ENCODE measurements at places on chromosomes 3 and 15.

DNA sequence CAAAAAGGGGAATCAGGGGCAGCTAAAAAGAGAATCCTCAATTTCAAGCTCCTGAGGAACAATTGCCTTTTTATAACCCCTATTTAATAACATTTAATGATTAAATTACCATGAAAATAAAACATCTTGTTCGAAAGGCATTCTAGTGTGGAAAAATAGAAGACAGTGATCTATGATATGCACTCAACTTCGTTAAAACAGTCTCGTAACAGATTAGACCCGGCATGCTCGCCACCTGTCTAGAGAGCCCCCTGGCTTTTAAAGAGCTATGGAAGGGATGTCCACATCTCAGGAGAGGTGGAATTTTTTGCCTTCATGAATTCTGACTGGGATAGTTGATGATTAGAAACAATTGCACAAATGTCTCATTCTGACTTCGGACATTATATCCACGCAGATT, 153.7 kb upstream of the MDFIC2 start:
- no peak for DNase-seq

- no peak for DNase-seq
Observed at GRCh38 chr15:87032295-87032694, 952.6 kb downstream of the AGBL1 start.

DNA sequence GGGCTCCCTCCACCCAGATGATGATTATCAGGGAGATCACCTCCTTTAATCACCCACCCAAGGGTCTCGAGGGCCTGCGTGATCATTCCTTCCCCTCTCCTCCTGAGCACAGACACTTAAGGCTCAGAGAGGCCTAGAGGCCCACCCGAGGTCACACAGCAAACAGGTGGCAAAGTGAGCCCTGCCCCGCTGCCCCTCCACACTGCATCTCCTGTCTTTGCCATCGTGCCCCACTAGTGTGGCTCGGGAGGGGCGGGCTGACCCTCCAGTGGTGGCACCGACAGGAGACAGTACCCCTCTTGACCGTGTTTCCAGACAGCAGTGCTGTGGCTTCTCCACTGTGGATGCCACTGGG, 4.9 kb upstream of the PLXND1 start:
- no peak for DNase-seq

DNA sequence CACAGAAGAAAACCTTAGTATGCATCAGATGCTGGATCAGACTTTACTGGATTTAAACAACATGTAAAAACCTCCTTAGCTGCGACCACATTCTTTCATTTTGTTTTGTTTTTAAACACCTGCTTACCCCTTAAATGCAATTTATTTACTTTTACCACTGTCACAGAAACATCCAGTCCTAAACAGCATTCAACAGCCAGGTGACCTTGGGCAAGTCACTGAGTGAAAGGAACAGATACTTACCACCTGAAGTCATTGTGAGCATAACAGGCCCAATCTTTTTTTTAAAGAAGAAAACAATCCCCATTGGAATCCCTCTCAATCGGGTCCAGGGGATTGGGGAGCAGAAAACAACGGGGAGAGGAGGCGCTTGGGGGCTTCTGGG, 390 bp downstream of the STARD5 start:
- DNase-seq, result no peak

GRCh38 chr15:99719096-99719541, 14.1 kb downstream of the LYSMD4 start:
- no peak for DNase-seq

- DNase-seq, result no peak
Observed at GRCh38 chr15:44158111-44158510, 37.0 kb downstream of the FRMD5 start.

DNA sequence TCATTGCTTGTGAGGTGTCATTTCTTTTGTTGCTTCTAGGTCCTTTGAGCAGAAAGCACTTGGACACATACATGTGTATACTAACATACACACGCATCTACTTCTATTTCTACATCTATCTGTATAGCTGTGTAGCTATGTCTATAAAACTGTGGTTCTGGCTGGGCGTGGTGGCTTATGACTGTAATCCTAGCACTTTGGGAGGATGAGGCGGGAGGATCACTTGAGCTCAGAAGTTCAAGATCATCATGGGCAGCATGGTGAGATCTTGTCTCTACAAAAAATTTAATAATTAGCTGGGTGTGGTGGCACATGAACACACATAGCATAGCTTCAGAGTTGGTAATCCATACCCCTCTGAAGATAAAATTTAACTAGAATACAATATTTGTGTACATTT, 65.0 kb upstream of the MAGI1 start:
- no peak for DNase-seq

- DNase-seq, result no peak
Observed at GRCh38 chr3:175489406-175489805, 630.3 kb downstream of the NAALADL2 start.

DNA sequence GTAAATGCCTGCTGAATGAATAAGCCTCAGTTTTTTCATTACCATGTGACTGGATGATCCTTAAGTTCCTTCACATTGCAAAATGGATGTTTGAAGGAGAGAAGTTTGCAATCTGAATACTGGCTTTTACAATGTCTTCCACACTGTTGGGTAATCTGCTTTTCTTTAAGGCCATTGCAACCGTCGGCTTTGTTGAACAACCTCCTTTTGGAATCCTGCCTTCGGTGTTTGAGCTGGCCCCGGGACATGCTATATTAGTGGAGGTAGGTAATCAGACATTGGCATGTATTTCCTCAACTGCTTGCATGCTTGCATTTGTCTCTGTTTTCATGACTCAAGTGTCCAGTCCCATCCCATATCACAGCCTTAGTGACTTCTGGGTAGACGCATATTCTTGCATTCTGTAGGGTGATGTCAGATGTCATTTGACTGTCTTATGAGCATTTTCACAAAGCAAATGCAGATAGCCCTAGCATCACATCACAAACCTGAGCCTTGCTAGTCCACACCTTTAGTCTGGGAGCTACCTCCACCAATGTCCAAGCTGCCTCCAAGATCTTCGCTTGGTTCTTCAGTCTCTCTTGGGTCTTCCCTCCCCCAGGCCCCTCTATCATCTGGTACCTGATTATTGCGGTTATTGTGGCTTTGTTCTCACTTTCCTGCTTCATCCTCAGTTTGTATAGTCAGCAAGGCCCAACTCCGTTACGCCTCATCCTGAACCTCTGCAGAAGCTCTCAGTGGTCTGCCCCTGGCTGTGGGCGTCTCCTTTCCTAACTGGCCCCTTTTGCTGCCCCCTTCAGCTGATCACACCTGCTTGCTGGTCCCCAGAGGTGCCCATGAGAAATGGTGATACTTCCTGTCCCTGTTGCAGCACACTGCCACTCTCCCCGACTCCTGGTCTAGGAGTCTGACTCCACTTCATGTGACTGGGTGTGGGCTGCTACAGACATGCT, 48.5 kb downstream of the ACAA1 start:
- no peak for DNase-seq

- DNase-seq, result no peak
Observed at GRCh38 chr3:175605851-175606250, 746.7 kb downstream of the NAALADL2 start.

DNA sequence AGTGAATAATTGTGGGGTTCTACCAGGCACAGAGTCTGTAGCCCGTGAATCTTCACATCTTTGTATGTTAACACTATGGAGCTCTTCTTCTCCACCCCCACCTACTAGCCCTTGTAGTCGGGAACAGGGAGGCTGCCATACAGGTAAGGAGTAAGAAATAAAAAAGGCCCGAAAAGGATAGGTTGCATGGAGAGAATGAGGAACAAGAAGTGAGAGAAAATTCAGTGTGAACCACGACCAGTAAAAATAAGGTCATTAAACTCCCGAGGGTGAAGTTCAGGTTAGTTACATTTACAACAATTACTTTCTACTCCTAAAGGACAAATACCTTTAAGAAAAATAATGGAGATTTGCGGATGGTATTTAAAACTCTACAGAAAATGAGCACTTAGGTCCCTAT, 53.3 kb downstream of the OSBPL10 start:
- DNase-seq, result no peak

DNA sequence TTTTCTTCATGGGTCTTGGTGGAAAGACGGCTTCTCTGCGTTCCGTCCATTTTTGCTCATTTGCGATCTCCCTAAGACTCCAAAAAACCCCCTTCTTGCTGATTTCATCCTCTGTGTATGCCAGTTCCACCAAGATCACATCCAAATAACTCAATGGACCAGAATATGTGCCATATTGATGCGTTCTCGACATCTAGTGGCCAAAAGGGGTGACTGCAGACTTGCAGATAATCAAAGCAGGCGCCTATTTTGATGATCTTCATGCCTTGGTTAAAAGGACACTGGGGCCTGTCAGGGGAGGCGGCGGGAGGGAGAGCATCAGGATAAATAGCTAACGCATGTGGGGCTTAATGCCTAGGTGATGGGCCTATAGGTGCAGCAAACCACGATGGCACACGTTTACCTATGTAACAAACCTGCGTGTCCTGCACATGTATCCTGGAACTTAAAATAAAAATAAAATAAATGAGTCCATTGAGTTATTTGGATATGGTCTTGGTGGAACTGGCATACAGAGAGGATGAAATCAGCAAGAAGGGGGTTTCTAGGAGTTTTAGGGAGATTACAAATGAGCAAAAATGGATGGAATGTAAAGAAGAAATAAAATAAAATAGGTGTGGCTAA, 104.2 kb upstream of the RAD18 start:
- peak; percentile 12 for DNase-seq

DNA sequence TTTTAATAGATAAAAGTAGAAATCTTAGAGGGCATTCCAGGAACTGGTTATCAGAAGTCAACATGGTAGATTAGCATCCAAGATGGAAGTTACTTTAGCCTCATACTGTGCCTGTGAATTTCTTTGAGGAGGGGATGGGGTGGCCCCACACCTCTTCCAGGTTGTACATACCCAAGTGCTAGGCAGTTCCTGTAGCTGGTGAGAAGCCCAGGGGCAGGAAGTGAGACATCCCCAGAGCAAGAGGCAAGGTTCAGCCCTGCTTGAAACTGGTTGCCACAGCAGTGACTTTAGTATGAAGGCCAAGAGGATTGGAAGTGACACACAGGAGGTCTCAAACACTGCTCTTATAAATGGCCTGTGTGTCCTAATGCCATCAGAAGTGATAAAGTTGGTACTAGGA, 11.9 kb downstream of the GTPBP8 start:
- no peak for DNase-seq

DNA sequence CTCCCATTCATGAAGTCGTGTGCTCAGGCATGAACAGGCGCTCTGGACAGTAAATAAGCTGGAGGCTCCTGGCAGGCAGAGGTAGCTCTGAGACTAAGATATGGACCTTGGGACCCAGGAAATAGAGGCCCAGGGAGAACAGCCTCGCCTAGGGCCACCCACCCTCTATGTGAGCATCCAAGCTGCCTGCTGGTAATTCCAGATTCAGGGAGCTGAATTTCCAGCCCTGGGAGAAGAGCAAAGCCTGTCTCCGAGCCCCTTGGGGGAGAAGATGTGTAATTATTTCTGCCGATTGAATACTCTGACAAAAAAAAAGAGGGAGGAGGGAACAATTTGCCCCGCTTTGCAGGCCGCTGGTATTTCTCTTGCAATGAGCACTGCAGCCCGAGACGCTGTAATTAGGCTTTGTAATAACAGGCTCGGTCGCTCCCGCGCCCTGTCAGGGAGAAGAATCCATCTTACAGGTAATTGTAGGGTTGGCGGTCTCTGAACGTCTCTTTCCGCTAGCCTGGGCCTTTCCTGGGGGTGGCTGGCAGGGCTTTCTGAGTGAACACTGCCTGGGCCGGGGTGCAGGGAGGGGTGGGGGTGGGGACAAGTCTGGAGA, 131.5 kb downstream of the WNT7A start:
- peak; percentile 33 for DNase-seq

DNA sequence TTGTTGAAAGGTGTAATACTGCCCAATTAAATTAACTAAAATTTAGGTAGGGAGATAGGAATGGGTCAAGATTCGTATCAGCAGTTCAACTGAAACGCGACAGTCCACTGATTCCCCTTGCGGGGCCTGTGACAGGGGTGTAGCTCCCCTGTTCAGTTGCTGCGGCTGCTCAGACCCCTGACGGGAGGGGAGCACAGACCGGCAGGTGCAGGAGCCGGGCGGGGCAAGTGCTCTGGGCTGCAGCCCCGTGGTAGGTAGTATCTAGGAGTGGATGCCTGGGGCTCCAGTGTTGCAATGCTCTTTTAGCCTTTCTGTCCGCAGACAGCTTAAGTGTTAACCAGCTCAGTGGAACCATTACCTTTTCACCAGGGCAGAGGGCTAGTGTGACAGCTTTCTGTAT, 164.9 kb downstream of the ROBO2 start:
- DNase-seq, result no peak

GRCh38 chr3:58215317-58216025, 4.7 kb upstream of the DNASE1L3 start:
- no peak for DNase-seq

GRCh38 chr15:76353023-76353577, 16.5 kb downstream of the ISL2 start:
- no peak for DNase-seq

DNA sequence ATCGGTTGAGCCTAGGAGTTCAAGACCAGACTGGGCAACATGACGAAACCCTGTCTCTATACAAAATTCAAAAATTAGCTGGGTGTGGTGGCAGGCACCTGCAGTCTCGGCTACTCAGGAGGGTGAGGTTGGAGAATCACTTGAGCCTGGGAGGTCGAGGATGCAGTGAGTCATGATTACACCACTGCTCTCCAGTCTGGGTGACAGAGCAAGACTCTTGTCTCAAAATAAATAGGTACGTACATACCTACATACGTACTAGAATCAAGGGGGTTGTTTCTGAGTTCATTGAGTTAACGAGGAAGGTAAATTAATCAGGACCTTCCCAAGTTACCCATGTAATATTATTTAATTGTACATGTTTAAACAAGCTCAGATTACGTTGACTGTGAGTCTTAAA, 97.5 kb downstream of the CHL1 start:
- DNase-seq, result no peak

DNA sequence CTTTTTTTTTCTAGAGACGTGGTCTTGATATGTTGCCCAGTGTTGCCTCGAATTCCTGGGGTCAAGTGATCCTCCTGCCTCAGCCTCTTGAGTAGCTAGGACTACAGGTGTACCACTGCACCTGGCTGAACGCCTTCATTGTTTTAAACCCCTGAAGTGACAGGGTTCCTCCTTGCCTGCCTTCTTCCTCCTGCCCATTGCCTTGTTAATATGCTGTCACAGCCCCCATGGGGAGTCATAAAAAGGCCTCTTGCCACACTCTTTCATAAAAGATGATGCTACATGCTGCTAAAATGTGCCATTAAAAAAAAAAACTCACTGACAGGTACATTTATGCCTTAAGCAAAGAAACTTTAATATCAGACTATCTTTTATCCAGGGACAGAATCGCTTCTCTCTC, 116.8 kb upstream of the SKOR1 start:
- DNase-seq, result no peak

DNA sequence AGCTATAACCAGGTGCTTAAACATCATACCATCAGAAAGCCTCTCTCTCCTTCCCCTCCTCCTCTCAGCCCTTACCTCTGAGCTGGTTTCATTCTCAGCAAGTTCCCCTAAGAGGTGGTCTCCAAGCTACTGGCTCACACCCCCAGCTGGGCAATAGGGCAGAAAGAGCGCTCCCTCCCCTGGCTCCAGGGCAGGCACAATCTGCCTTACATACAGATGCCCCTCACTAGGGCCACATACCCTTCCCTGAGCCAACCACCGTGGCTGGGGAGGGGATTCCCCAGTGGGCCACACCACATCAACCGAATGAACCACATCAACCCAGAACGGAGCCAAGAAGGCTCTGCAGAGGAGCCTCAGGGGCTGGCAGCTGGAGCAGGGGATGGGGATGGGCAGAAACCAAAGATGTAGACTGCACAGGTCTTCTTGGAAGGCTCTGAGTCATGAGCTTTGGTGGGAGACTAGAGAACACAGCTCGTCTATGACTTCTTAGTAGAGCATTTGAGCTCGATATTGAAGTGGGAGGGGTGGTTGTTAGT, 4.6 kb upstream of the FBLN2 start:
- no peak for DNase-seq

All from COR-L47 (cell line).